ENCODE measurements at places on chromosomes 1 and 21.

- DNase-seq: peak; percentile 30
These were observed 27.5 kb downstream of the KCNC4 start for GRCh38 chr1:110237386-110238152.

DNA sequence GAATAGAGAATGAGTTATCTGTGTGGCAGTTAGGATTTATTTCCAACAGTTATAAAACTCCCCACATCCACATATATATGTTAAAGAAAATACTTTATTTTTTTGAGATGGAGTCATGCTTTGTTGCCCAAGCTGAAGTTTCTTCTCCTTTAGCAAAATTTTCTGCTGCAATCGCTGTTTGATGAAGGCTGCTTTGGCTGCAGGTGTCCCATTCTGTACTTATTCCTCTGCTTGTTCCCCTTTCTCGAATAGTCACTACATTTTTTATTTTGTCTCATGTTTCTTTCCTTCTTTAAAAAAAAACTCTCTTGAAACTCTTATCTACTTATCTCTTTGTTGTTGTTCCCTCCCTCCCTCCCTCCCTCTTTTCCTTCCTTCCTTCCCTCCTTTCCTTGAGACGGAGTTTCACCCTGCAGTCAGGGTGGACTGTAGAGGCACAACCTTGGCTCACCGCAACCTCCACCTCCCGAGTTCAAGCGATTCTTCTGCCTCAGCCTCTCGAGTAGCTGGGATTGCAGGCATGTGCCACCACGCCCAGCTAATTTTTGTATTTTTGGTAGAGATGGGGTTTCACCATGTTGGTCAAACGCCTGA lies 10.6 kb downstream of the OR2W3 start:
- peak; percentile 38 for DNase-seq

- DNase-seq: no peak
These were observed 64.8 kb upstream of the TENT5C start for GRCh38 chr1:117541003-117541402.

GRCh38 chr1:3599286-3599811 lies 12.0 kb downstream of the MEGF6 start:
- DNase-seq: no peak

DNA sequence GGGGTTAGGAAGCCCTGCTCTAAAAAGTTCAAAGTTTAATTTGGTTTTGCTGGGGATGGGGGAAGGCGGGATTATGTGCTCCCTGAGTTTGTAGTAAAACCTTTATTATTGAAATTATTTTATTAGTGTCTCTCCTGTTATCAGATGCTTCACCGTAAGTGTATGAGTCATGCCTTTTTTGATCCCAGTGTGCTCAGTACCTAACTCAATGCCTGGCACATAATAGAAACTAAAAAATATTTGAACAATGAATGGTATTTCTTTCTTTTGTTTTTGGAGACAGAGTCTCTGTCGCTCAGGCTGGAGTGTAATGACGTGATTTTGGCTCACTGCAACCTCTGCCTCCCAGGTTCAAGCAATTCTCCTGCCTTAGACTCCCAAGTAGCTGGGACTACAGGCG lies 6.4 kb downstream of the SNRPE start:
- DNase-seq: no peak

GRCh38 chr1:212355230-212355969 lies 59.3 kb downstream of the PACC1 start:
- DNase-seq: no peak

DNA sequence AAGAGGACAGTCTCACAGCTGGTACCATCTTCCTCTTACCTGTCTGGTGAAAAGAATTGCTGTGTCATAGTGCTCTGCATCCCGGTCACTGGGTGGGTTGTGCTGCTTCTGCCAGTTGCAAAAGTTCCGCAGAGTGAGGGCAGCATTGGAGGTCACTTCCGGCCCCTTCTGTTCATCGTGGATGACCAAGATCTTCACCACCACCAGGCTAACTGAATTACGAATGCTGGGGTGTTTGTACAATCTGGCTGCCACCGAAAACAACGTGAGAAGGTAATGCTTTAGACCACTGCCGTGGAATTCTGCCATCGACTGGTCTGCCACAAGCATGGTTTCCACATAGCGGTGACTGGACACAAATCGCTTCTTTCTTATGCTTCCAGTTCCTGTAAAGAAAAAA lies 2.9 kb downstream of the ADAMTS1 start:
- DNase-seq: no peak

DNA sequence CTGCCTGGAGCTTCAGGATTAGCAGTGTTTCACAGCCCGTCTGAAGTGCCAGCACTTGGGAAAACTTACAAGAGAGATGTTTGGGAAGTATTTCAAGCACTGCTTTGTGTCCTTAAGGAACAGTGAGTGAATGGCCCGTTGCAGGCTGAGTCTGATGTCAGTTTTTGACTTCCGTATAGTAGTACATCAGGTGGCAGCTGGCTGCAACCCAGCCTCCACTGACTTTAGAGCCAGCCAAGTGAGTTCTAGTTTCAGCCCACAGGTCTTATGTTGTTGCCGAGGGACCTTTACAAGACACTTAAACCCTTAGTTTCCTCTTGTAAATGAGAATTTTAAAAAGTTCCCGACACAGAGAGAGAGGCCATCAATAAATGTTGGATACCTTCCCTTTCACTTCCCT lies 35.0 kb downstream of the UCK2 start:
- DNase-seq: peak; percentile 40

DNA sequence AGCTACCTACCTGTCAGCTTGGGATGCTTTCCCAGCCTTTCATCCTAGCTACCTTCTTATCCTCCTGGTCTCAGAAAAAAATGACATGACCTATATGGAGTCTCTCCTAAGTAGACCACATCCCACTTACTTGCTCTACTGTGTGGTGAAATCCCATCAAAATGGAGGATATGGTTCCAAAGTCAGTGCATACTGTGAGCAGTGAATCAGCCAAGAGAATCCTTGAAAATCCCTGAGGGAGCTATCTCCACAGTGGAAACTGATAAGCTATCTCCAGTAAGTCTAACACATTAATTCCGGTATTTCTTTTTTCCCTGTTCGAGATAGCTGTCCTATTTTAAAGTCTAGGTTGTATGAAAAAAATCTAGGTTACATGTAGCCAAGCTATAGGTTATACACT lies 189.7 kb downstream of the FGGY start:
- no peak for DNase-seq

DNA sequence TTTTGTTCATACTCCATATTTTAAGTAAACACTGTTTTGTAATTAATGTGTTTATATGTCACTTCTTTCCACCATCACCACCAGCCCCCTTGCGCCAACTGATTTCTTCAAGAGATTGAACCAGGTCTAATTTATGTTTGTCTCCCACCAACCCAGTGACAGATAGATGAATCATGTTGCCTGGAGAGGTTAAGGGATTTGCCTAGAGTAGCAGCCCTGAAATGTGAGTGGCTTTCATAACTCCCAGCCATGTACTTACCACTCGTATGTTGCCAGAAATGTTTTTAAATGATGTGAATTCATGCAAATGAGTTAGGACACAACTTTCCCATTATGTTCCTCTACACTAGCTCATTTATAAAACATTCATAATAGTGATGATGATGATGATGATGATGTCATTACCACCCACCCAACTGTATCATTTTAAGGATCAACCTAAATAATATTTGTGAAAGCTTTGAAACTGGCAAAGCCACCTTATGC lies 86.9 kb downstream of the LRRC8D start:
- DNase-seq: no peak

DNA sequence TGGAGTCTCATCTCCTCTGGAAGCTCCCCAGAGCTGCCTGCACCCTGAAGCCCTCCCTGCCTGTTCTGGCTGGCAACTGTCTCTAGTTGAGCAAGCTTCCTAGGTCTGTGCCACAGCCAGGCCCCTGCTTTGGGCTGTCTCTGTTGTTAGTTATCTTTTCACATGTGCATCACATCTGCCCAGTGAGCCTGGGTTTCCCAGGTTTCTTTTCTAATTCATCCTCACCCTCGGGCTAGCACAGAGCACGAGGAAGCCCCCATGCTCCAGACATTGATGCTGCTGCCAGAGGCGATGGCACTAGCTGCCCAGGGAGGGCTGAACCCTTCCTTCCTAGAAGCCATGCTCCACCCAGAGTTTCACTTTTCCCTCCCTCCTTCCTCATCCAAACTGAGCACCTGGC lies 27.2 kb downstream of the RASSF5 start:
- DNase-seq: no peak

- no peak for DNase-seq
These were observed 51.5 kb downstream of the CAPN2 start for GRCh38 chr1:223763881-223764280.

GRCh38 chr1:156832434-156832833 lies 15.8 kb upstream of the SH2D2A start:
- no peak for DNase-seq

DNA sequence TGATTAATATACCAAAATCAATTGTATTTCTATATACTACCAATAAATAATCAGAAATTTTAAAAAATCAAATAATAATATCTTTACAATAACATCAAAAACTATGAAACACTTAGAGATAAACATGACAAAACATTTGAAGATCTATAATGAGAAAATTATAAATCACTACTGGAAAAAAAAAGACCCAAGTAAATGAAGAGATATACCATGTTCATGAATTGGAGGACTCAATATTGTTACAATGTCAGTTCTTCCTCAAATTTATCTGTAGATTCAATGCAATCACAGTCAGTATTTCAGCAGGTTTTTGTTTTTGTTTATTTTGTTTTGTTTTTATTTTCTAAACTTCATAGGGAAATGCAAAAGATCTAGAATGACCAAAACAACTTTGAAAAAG lies 4.2 kb upstream of the ITPKB start:
- DNase-seq: no peak

DNA sequence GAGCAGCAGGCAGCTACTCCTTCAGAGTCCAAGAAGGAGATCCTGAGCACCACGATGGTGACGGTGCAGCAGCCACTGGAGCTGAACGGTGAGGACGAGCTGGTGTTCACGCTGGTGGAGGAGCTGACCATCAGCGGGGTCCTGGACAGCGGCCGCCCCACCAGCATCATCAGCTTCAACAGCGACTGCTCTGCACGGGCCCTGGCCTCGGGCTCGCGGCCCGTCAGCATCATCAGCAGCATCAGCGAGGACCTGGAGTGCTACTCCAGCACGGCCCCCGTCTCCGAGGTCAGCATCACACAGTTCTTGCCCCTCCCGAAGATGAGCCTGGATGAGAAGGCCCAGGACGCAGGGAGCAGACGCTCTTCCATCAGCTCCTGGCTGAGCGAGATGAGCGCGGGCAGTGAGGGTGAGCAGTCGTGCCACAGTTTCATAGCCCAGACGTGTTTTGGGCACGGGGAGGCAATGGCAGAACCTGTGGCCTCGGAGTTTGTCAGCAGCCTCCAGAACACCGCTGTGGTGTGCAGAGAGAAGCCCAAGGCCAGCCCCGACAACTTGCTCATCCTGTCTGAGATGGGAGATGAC lies 531.8 kb downstream of the KIF26B start:
- no peak for DNase-seq

GRCh38 chr1:31005198-31005597 lies 60.3 kb downstream of the PUM1 start:
- no peak for DNase-seq

- no peak for DNase-seq
These were observed 50.0 kb upstream of the WNT2B start for GRCh38 chr1:112458756-112459155.

- peak; percentile 74 for DNase-seq
These were observed 50.3 kb downstream of the HIVEP3 start for GRCh38 chr1:41868241-41868998.

GRCh38 chr1:218479436-218480115 lies 134.4 kb downstream of the TGFB2 start:
- no peak for DNase-seq

DNA sequence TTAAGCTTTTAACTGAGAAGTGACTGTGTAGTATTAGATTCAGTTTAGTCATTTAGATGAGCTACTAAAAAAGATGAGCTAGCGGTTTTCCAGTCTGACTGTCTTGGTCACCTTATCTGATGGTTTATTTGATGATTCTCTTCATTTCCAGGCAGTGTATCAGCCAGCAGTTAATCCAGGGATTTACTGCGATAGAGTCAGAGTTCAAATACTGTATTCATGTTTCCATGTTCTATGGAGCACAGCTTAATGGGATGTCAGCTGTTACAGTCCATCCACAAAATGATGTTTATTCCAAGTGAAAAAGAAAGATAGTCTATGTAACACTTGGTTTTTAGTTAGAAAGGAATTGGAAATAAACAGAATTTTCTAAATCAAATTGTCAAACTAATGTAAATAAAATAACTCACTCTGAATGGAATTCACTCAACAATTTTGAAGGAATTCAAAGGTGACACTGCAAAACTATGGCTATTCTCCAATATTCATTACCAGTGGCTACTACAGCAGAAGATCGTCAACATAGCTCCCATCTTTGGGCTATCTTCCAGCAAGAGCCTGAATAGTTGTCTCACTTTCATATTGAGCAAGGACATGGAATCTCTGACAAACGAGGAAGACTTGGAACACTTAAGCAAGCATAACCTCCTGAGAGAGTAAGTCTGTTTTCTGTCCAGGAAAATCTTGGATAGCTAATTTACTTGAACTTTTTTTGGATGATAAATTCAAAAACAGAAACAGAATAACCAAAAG lies 54.6 kb upstream of the DPT start:
- no peak for DNase-seq

DNA sequence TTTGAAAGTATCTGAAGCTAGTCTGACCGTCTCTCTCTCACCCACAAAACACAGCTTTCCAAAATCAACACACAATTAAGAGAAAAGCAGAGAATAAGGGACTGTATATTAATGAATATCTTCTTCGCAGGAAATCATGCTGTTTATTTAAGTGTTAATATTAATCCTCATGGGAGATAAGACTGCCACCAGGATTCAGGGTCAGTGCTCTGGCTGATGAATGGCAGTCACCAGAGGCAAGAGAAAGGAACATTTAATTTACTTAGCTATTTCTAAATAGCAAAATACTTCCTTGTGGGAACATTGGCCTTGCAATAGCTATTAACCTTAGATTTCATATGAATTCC lies 2.2 kb downstream of the SCYL3 start:
- DNase-seq: no peak

- DNase-seq: no peak
These were observed at the start of gene KRTAP19-2 for GRCh38 chr21:30487336-30487735. Gene KRTAP19-2 (minus strand): TSS chr21:30487436. CDS start chr21:30487348, 88 bp downstream.

DNA sequence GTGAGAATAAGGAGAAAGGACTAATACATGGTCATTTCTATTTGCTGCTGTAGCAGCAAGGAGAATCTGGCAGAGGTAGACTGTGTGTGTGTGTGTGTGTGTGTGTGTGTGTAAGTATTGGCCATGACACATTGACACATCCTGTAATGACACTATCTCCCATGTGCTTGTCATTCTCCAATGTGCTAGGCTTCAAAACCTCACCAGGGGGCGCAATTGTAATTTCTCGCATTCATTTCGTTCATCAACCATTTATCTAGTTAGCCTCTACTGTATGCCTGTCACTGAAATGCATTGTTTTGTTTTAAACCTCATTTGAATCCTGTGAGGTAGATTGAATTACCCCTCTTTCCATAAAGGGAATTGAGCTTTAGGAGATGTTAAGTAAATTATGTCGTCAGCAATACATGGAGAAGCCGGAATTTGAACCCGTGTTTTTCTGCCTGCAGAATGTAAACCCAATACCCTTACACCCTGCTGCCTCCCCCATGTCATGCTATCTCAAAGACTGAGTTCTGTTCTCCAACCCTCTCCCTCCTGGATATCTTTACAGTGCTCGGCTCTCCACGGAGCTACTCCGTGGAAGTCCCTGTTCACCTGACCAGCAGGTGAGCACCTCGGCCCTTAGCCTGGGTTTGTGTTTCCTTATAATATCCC lies 100.8 kb downstream of the UCK2 start:
- DNase-seq: peak; percentile 91

GRCh38 chr1:167634435-167634834 lies 4.4 kb downstream of the RCSD1 start:
- DNase-seq: no peak

GRCh38 chr1:193406901-193407300 lies 220.5 kb upstream of the B3GALT2 start:
- peak; percentile 68 for DNase-seq

- no peak for DNase-seq
These were observed 105.4 kb upstream of the F3 start for GRCh38 chr1:94646786-94647555.

Data from NAMALWA (cell line).